Mucosa of gallbladder (tissue), 1 donor: ENCODE measurements at places on chromosomes 7 and 10. TPM values are rescaled to one million over a fixed set of nuclear protein-coding genes. Genes with fewer than 3 reads are reported as not detected.

DNA sequence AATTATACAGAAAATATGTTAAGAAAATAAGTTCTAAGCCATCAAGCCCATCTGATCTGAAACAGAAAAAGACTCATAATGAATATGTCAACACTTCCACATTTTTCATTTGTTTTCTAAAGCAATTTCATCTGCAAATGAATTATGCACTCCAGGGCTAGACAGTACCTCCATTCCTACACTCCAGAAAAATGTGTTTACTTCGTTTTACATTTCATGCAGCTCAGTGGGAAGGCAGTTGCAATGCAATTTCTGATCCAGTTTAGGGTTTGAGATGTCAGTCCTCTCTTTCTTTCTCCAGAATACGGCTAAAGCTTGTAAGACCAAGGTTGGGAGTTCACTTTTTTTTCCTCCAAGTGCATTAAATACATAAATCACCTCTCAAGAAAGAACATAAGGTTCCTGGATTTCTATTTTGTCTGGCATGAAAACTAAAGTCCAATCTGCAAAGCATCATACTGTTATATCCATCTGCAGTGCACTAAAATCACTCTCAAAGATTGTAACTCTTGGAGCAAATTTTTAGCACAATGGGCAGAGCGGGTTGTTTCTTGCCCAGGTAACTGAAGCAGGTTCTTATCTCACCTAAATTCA lies 348.8 kb upstream of the C7orf33 start:
- DNase-seq, result no peak

- no peak for DNase-seq
Measured at GRCh38 chr10:119243488-119243887, 36.1 kb downstream of the GRK5 start.

GRCh38 chr10:103784089-103784488 lies 71.3 kb downstream of the SH3PXD2A start:
- no peak for DNase-seq

DNA sequence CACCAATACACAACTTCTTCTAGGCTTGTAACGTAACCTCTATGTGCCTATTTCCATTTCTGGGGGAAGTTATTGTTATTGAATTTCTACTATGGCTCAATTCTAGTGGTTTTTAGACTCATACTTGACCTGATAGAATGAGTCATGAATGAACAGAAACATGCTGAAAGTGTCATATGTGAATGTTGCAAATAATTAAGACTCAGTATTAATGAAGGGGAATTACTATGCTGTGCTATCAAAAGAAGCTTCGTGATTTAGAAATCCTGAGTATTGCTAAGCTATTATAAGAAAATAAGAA lies 135.1 kb upstream of the ZWINT start:
- no peak for DNase-seq

GRCh38 chr7:99772565-99772964 lies 11.4 kb downstream of the CYP3A4 start:
- DNase-seq, result peak; percentile 50

- no peak for DNase-seq
Measured at GRCh38 chr7:55022002-55022985, 3.5 kb downstream of the EGFR start.

DNA sequence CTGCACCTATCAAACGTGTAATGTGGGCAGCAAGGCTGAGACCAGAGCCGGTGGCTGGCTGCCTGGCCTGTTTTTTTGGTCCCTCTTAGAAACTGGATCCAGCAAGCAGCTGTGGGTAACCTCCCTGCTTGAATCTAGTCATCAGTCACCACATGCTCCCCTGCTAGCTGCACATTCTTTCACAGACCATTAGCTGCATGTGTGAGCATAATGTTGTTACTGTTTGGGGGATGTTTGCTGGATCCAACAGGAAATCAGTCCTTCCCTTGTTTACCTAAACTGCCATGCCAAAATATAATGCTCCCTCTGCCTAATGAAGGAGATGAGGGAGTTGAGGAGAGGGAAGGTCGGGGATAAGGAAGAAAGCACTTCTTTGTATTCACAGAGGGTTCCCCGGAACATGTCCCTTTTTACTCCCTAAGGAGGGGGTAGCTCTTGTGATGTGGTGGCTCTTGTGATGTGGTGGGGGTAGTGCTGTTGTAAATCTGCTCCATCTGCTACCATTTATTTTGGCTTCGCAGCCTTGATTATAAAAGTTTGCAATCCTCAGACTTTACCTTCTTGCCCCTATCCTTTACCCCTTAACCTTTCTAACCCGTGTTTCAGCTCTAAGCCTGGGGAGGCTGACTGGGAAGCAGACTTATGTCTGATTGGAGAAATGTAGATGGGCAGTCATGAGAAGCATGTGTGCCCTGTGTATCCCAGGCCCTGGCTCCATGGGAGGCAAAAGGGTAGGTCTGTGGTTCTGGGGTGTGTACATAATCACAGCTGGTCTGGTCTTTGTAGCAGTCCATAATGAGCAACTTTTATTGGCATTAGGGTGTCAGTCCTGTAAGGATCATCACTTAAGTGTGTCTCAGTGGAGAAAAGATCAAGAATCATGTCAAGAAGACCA lies 20.8 kb downstream of the LOXL4 start:
- DNase-seq, result peak; percentile 6

GRCh38 chr10:86648704-86649427 lies 5.5 kb upstream of the OPN4 start:
- DNase-seq, result no peak

- DNase-seq, result no peak
Measured at GRCh38 chr10:119275085-119275484, 67.7 kb downstream of the GRK5 start.

DNA sequence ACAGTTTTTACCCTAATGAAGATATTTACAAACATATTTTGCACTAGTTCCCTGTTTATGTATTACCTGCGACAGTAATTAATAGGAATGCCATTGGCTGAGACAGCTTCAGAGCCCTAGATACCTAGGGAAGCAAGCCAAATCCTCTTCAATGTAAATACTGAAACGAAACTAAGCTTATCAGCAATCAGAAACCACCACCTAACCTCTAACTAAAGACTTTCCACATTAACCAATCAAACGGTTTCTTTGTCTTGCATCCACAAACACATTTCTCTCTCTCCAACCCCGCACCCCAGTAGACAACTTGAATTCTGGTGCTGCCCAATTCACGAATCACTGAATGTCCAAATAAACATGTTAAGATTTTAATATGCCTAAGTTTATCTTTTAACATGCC lies 474.4 kb upstream of the C7orf33 start:
- no peak for DNase-seq

DNA sequence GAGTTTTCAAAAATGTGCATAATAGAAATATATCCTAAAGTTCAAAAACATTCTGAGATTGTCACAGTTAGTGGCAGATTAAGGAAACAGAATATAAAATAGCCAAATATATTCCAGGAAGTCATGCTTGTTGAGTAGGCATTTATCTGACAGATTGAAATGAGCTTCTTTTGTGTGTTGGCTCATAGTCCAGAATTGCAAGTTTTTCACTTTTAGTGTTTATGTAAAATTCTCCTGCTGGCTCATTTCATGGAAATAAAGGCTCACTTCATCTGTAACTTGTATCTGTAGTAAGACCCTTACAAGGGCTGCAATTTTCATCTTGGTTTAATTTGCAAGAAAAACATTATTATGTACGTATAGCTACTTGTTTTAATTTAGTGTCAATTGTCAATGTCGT lies 93.5 kb downstream of the MCU start:
- DNase-seq, result no peak

GRCh38 chr7:70481570-70482123 lies 650.3 kb upstream of the GALNT17 start:
- no peak for DNase-seq

DNA sequence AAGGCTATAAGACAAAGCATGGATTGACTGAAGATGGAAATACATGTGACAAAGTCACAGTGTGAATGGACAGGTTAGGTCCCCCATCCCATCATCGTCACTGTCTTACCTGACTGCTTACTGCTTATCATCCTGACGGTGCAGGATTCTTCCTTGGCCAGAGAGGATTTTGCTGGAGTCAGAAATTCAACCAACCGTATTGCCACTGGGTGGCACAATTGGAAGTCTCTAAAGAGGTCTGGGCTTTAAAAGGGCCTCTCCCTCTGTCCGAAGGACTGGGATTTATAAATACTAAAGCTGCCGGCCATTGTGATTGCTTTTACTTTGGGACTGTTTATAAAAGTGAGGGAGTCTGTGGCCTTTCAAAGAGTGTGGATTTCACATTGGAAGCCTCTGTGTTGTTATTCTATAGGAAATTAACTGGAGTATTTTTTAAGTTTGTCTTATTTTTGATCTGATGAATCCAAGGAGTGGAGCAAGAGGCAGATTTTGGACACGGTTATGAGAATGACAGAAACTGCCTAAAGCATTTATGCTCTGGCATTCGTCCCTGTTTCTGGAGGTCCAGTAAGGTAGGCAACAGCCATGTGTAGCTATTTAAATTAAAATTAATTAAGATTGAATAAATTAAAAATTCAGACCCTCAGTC lies 113.3 kb upstream of the CREB5 start:
- DNase-seq, result peak; percentile 54

DNA sequence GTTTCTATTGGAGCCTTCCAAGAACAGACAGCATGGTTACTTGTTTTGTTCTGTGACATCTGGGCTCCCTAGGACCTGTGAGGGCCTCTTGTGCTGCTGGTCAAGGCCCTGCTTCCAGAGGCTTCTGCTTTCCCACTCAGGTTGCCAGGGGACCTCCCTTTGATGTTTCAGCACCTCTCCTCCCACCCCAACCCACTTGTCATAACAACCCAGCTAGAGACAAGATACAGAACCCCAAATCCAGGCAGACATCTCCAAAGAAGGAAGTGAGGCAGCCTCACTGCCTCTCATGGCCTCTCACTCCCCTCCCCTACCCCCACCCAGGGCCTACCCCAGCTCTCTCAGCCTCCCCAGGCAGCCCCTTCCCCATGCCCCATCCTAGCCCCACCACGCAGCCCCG lies 11.3 kb downstream of the NFKB2 start:
- DNase-seq, result peak; percentile 62

- DNase-seq, result no peak
Measured at GRCh38 chr10:71063401-71063800, 149.0 kb upstream of the UNC5B start.

DNA sequence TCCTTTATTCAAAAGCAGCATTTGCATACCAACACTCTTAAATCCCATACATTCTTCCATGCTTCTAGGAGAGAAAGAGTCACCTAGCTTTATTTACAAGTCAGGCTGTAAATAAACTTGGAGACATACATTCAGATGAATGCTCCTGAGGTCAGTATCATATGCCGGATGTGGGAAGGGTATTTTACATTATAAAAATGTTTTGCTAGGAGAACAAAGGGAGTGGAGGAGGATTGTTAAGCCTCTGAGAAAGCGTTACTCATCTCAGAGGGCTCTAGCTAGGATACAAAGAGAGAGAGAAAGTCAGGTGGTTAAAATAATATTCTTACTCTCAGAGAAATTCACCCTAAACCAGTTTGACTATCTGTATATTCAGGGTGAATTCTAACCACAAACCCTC lies 300.9 kb upstream of the NPSR1 start:
- no peak for DNase-seq

GRCh38 chr10:99784727-99785441 lies 2.4 kb downstream of the ABCC2 start:
- DNase-seq, result no peak

DNA sequence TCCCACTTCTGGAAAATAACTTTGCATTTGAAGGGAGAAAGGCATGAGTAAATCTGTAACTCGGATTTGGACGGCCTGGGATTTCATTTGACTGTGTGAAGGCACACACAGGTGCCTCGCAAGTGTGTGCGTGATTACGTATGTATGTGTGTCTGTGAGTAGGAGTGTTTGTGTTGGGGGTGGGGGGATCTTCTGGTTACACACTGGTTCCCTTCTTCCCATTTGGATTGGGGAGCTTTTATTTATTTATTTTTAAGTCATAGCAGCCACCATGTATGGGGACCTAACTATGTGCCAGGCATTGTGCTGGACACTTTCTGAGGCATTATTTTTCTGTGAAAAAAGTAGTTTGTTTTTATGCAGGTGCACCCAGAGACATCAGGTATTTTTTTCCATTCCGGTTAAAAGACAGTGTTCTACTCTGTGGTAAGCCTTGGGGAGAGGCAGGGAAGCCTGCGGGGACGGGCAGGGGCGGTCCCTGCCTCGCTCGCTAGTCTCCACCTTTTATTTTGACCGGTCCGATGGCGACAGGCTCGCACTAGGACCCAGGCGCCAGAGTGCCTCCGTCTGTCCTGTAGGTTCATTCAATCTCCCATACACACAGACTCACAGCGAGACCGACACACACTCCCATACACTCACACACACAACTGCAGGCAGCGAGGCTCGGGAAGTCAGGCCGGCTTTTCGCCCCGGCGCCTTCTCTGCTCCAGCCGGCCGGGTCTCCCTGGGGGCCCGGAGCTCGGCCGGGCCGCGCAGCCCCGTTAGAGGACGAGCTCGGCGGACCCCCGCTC lies at the start of gene MXI1:
Gene MXI1, plus strand, starts transcription at position 595 of the 794 bp plus-strand sequence. CDS start 204 bp downstream, outside the sequence.
- peak; percentile 81 for DNase-seq

DNA sequence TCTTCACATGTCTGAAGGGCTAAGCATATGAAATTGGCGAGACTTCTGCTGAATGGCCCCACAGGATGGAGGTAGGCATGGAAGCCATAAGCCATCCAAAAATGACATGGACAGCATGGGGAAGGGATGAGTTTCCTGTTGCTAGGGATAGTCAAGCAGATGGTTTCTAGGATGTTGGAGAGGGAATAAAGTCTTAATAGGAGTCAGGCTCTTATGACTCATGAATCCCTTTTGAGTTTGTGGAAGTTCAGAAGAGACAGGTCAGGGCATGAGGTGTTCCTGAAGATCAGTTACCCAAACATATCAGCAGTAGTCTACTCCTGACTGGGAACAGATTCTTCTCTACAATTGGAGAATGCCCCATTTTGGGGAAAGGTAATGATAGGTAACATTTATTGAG lies 243.9 kb downstream of the REEP3 start:
- no peak for DNase-seq

GRCh38 chr7:16774294-16774693 lies 20.7 kb downstream of the TSPAN13 start:
- no peak for DNase-seq

GRCh38 chr7:138882249-138882648 lies 84.3 kb upstream of the ATP6V0A4 start:
- no peak for DNase-seq

- DNase-seq, result no peak
Measured at GRCh38 chr10:75508239-75508813, 76.9 kb downstream of the LRMDA start.

- no peak for DNase-seq
Measured at GRCh38 chr10:70137927-70138883, 5.6 kb upstream of the AIFM2 start.

TBX20 gene
- total RNA-seq, result 30.6 TPM

HIBADH gene
- 53.0 TPM for total RNA-seq

CSGALNACT2 gene
- total RNA-seq, result 18.0 TPM

CARD11 gene
- 35.8 TPM for total RNA-seq

CLDN15 gene
- total RNA-seq, result 46.4 TPM

PYROXD2 gene
- total RNA-seq, result 23.1 TPM

FAM131B gene
- total RNA-seq, result 6.6 TPM

CPEB3 gene
- 9.7 TPM for total RNA-seq

MMD2 gene
- not detected for total RNA-seq

PCDH15 gene
- not detected for total RNA-seq

CAV1 gene
- total RNA-seq, result 239 TPM

TDRD1 gene
- 2.0 TPM for total RNA-seq

OR2A42 gene
- not detected for total RNA-seq
